Heart left ventricle (tissue), 16 donors: ENCODE measurements at places on chromosomes 3 and 15. TPM values are rescaled to one million over a fixed set of nuclear protein-coding genes. Genes with fewer than 3 reads are reported as not detected.

GRCh38 chr15:86016750-86017149 is 62.9 kb upstream of the AGBL1 start:
- no peak overlapping the region for H3K27ac ChIP-seq
- DNase-seq = no peak
- H3K27me3 ChIP-seq = peaks cover 8% of the 10 kb centered on the region
- H3K4me1 ChIP-seq = no peaks in the 10 kb centered on the region
- H3K36me3 ChIP-seq = no peaks in the 10 kb centered on the region

- H3K27ac ChIP-seq = no peak overlapping the region
- H3K36me3 ChIP-seq = no peaks in the 10 kb centered on the region
- no peaks in the 10 kb centered on the region for H3K27me3 ChIP-seq
- H3K4me3 ChIP-seq = no peak overlapping the region
- peaks cover 13% of the 10 kb centered on the region for H3K4me1 ChIP-seq
Measured at GRCh38 chr15:90818251-90819210, 49.9 kb upstream of the FURIN start.

Gene SAMMSON
- not detected for total RNA-seq

Gene KLHL40
- 0.77 TPM for total RNA-seq
